Activated CD8-positive, alpha-beta memory T cell treated with anti-CD3 and anti-CD28 coated beads for 48 hours (primary cell): ENCODE measurements at places on chromosomes 11 and 22.

GRCh38 chr11:32659672-32660071 is 76.0 kb downstream of the EIF3M start:
- DNase-seq = no peak

DNA sequence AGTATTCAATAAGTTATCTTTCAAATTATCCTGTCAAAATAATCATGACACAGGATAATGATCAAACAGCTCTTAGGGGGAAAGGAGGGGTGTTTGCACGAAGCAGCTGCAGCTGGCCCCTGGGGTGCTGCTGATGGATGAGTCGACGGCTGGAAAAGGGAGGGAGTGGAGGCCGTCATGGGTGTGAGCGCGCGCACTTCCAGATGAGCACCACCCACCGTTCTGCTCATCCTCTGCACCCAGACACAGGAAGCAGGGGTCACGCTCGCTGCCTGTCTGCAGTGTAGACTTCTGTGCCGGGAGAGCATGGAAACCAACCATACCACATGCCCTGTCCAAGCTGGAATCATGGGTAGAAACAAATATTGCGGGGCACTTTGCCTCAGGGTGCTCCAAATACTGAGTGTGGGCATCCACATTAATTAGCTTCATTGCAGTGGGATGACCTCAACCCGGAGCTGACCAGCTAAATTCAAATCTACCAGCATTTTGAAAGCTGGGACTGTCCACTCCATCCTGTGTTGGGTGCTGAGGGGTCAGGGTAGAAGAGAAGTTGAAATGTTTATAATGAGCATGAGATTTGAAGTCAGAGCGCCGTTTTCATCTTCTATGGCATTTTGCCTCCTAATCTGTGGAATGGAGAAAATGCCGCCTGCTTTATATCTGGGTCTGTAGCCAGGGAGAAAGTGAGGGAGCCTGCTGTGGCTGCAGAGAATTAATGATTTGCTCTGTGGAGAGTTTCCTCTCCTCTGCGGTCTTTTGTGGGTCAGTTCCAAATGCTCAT is 802.4 kb downstream of the TBC1D22A start:
- no peak for DNase-seq

DNA sequence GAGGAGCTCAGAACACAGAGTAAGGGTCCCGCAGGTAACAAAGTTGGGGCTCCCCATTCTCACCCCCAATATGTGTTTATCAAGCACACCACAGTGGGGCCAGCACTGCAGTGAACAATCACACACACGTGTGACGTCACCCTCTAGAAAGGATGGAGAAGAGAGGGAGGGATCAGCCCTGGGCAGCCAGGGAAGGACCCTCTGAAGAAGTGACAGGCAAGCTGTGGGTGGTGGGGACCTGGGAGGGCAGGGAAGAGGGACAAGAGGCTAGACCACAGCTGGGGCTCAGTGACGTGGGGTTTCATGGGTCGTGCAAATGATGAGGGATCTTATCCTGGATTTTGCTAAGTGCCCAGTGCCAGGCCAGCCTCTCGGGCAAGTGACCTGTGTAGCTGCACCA is 28.7 kb upstream of the MYEOV start:
- no peak for DNase-seq

DNA sequence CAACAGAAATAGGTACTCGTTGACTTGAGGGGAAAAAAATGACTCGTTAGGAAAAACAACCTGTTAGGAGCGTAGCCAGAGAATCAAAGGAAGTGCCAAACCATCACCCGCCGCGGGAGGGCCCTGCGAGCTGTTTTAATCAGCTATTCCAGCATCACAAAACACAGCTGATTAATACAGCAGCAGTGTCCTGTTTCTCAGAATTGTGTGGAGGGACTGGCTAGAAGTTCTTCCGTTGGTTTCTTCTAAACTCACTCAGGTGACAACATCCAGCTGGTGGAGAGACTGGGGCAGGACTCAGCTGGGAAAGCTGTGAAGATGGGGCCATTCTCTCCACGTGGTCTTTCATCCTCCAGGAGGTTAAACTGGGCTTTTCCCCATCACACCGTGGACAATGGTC is 28.0 kb downstream of the HSPA8 start:
- no peak for DNase-seq

GRCh38 chr11:95092549-95093324 is 3.1 kb downstream of the ENDOD1 start:
- no peak for DNase-seq

GRCh38 chr11:7512525-7513233 is 1.1 kb upstream of the PPFIBP2 start:
- no peak for DNase-seq

DNA sequence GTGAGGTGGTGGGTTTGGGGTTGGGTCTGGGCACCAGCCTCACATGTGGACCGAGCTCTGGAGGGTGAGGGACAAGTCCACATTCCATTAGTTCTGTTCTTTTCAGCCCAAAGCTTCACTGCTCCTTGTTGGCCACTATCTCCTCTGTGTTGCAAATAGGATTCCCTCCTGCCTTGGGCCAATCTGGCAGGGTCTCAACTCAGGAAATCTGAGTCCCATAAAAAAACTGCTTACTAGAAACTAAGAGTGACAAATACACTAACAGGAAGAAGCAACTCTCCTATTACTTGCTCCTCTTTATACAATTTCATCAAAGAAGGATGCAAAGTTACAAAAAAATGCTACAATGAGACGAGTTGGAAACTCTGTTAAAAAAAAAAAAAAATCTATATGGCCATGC is 66.2 kb upstream of the CSNK1E start:
- DNase-seq = no peak
